NAMALWA (cell line): ENCODE measurements at places on chromosomes 13 and 19.

DNA sequence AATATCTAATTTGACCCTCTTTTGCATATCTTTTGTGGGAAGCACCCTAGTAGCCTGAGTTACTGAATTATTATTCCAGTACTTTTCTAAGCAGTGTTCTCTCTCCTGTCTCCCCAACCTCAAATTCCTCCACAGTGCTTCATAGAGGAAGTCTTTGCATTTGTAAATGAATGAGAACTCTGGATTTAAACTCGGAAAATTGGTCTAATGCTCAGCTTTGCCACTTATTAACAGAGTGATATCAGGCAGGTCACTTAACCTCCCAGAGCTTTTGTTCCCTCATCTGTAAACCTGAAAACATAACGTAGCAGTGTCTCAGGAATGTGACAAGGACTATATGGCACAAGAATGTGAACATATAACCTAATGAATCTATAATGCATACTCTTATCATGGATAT lies 26.2 kb downstream of the FREM2 start:
- DNase-seq = no peak

DNA sequence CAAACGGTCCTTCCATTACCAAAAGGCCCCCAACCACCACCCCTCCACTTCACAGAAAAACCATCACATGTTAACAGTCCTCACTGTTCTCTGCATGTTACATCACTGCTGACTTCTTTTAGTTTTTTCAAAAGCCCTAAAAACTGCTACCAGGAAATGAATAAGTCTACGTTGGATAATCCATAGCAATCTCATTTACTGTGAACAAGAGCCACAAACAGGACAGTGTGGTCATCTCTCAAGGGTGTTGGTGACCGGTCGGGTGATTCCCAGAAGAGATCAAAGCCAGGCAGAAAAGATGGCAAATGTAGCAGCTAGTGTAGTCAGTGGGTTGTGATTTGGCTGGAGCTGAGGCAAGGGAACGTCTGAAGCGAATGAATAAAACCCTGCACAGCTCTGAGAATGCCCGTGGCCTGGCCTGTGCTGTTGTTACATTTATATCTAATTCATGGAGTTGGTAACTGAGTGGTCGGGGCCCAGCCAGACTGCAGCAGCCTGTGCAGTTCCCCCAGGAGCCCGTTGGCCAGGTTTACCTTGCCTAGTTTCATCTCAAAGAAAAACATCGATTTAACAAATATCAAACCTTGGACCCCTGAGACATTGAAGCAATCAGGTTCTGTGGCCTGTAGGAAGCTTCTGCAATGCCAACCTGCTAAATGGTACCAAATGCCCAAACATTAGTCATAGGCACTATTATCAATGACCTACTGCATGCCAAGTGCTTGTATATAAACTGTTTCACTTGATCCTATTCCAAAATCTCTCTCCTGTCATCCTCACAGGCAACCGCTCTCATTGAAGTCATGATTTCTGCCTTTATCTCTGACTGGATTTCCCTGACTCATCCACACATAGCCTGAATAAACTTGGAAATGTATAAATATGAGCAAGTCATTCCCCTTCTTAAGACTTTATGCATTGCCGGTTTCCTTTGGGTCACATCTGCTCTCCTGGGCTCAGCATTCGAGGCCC lies 153.8 kb upstream of the SERP2 start:
- DNase-seq = no peak

DNA sequence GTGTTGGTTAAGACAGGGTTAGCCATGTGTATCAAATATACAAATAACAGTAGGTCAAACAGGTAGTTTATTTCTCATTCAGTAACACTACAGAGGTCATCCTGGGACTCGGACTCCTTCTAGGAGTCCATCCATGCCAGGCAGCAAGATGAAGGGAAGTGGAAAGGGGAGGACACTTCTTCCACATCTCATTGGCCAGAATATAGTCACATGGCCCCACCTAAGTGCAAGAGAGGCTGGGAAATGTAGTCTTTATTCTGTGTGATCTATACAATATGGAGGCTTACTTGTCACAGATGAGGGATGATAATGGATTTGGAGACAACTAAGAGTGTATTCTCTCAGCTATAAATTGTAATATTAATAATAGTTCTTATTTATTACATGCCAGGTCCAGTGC lies 31.1 kb downstream of the RDH8 start:
- DNase-seq = peak; percentile 72

- no peak for DNase-seq
Observed at GRCh38 chr13:32098272-32098671, 66.7 kb downstream of the FRY start.

GRCh38 chr13:28355046-28355821 lies 139.7 kb downstream of the FLT1 start:
- DNase-seq = no peak

- DNase-seq = no peak
Observed at GRCh38 chr13:114230575-114230974, 4.1 kb upstream of the CDC16 start.
